ENCODE measurements at places on chromosomes 3 and 15.

- peaks cover 17% of the 10 kb centered on the region for H3K4me1 ChIP-seq
- peaks cover 64% of the 10 kb centered on the region for H3K27me3 ChIP-seq
- H3K36me3 ChIP-seq = no peaks in the 10 kb centered on the region
- DNase-seq = peak; percentile 53
Measured at GRCh38 chr3:180036671-180037455, at the start of gene PEX5L. TSS of gene PEX5L (minus strand) at chr3:180036937. CDS start at chr3:180036599, 338 bp downstream.

- peaks cover 6% of the 10 kb centered on the region for H3K27me3 ChIP-seq
- H3K4me3 ChIP-seq = no peak overlapping the region
- H3K27ac ChIP-seq = no peak overlapping the region
- DNase-seq = no peak
Measured at GRCh38 chr3:56102032-56102431, 366.2 kb downstream of the ERC2 start.

GRCh38 chr15:40787991-40788390 lies 18.2 kb downstream of the C15orf62 start:
- H3K27me3 ChIP-seq = no peaks in the 10 kb centered on the region
- H3K27ac ChIP-seq = peak overlapping the region; percentile 88
- peaks cover 33% of the 10 kb centered on the region for H3K4me1 ChIP-seq
- no peak overlapping the region for H3K4me3 ChIP-seq
- H3K36me3 ChIP-seq = peaks cover 23% of the 10 kb centered on the region

DNA sequence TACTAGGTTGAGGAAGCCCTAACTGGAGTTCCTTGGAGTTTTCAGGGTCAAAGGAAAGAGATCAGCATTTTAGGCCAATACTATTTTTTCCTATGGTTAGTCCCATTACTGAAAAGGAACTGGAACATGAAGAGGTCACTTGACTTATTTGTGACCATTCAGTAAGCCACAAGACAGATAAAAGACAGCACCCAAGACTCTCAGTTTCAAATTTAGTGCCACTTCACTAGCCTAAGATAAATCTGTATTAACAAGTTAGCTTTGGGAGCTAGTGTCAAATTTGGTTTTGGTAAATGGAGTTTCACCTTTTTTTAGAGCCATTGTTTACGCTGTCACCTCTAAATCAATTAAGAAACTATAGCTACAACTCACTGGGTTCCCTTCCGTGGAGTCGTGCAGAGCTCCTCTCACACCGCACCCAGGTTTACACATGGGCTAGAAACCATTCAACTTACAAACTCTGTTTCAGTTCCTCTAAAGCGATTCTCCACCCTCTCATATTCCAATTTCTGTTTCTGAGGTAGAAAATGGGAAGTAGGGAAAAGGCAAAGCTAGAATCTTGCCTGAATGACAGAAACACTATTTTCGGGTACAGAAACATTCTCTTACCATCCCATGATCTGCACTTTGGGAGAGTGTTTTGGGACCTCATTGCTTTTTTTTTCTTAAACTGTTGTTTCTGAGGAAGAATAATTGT lies 14.4 kb downstream of the CCDC32 start:
- H3K4me1 ChIP-seq = no peaks in the 10 kb centered on the region
- no peaks in the 10 kb centered on the region for H3K27me3 ChIP-seq
- H3K36me3 ChIP-seq = peaks cover 72% of the 10 kb centered on the region
- H3K27ac ChIP-seq = no peak overlapping the region
- H3K4me3 ChIP-seq = no peak overlapping the region
- no peak for DNase-seq

DNA sequence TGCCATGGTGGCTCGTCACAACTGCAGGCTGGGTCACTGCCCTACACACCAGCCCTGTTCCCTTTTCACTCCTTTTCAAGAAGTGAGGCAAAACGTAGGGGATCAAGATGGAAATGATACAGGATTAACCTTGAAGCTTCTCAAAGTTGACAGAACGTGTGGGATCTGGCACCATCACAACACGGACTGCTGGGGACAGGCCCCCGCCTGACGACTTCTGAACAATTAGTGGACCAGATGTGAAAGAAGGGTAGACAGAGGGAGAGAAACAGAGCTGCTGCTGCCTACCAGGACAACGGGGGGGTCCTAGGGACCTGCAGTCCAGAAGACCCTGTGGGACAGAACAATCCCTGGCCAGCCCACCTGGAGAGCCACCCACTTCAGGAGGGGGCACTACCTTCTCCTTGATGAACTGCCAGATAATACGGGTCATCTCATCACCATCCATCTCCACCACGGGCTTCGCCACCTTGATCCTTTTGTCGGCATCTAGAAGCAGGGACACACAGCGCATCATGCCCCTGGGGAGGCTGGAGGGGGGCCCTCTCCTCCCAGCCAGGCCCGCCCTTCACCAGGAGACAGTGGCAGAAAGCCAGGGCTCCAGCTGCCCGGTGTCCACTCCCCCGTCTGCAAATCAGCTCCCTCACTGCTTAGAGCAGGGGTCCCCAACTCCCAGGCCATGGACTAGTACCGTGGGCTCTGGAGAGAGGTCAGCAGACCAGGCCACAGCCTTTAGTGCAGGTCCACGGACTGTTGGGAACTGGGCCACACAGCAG lies 10.9 kb downstream of the IDH2 start:
- no peak for DNase-seq
- peaks cover 35% of the 10 kb centered on the region for H3K4me1 ChIP-seq
- H3K27me3 ChIP-seq = no peaks in the 10 kb centered on the region
- no peak overlapping the region for H3K4me3 ChIP-seq

GRCh38 chr3:16658004-16658924 lies 53.0 kb upstream of the DAZL start:
- H3K27ac ChIP-seq = no peak overlapping the region
- H3K27me3 ChIP-seq = no peaks in the 10 kb centered on the region
- no peak overlapping the region for H3K4me3 ChIP-seq

GRCh38 chr3:18635215-18635614 lies 210.1 kb upstream of the SATB1 start:
- H3K27ac ChIP-seq = no peak overlapping the region
- no peaks in the 10 kb centered on the region for H3K27me3 ChIP-seq
- H3K36me3 ChIP-seq = no peaks in the 10 kb centered on the region

- no peaks in the 10 kb centered on the region for H3K27me3 ChIP-seq
- no peak overlapping the region for H3K27ac ChIP-seq
- H3K4me1 ChIP-seq = peaks cover 11% of the 10 kb centered on the region
- no peak for DNase-seq
- no peaks in the 10 kb centered on the region for H3K36me3 ChIP-seq
Measured at GRCh38 chr15:63322541-63322940, 45.1 kb downstream of the APH1B start.

GRCh38 chr15:79844221-79844620 lies 52.6 kb downstream of the MTHFS start:
- H3K36me3 ChIP-seq = peaks cover 77% of the 10 kb centered on the region
- no peak overlapping the region for H3K4me3 ChIP-seq
- H3K27ac ChIP-seq = peak overlapping the region; percentile 42
- no peaks in the 10 kb centered on the region for H3K27me3 ChIP-seq

DNA sequence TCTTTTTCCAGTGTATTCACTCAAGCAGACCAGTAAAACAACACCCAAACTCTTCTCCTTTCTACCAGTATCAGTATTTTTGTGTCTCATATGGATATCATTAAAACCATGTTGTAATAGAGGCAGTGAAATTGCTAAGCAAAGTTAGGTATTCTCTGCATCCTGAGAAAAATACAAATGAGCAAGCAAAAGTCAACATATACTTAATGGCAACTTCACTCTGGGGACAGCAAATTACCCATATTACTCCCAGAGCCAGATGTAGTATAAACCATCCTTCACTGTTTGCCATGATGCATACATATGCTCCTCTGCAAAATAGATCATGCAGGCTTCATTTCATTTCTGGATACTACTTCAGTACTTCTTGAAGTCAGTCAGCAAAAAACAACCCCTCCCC lies 22.1 kb downstream of the UBA5 start:
- H3K27ac ChIP-seq = peak overlapping the region; percentile 67
- DNase-seq = no peak
- peaks cover 73% of the 10 kb centered on the region for H3K36me3 ChIP-seq
- H3K4me1 ChIP-seq = no peaks in the 10 kb centered on the region

- H3K27me3 ChIP-seq = no peaks in the 10 kb centered on the region
- H3K4me3 ChIP-seq = no peak overlapping the region
- H3K27ac ChIP-seq = no peak overlapping the region
- DNase-seq = no peak
Measured at GRCh38 chr3:194304186-194304917, 46.8 kb downstream of the CPN2 start.

GRCh38 chr3:111749171-111750170 lies 109.6 kb upstream of the PHLDB2 start:
- no peak overlapping the region for H3K4me3 ChIP-seq
- H3K27ac ChIP-seq = no peak overlapping the region
- H3K36me3 ChIP-seq = no peaks in the 10 kb centered on the region

DNA sequence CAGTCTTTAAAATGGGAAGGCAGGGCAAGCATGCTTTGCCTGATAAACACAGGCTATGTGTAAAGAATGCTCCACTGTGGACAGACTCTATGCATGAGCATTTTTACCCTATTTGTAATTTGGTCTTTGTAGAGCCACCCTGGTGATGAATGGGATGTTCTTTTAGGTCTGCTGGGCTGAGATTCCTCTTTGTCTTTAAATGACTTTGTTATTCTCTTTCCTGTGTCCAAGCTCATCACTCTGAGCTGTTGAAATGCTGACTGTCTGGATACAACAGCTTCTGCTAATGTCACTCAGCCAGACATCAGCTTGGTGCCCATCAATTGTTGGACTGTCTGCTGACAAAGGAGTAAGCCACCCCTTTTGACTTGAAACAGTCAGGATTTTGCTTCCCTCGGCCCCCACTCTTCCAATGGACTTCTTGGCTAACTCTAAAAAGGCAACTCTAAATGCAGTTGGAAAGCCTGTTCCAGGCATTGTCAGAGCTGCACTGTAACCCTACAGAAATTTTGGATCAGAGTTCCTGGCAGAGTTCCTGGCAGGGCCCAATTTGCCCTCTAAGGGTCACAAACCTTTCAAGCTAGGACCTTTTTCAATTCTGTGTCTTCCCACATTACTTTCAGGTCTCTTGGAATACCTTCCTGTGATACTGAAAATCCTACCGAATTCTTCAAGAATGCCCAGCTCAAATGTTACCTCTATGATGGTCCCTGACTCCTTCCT lies 40.5 kb upstream of the EIF1B start:
- DNase-seq = no peak
- no peak overlapping the region for H3K4me3 ChIP-seq
- H3K4me1 ChIP-seq = no peaks in the 10 kb centered on the region

GRCh38 chr3:42647821-42648459 lies 5.6 kb upstream of the ZBTB47 start:
- H3K27ac ChIP-seq = peak overlapping the region; percentile 8
- H3K27me3 ChIP-seq = no peaks in the 10 kb centered on the region
- H3K4me3 ChIP-seq = no peak overlapping the region
- no peak for DNase-seq
- H3K36me3 ChIP-seq = peaks cover 62% of the 10 kb centered on the region
- peaks cover 13% of the 10 kb centered on the region for H3K4me1 ChIP-seq

DNA sequence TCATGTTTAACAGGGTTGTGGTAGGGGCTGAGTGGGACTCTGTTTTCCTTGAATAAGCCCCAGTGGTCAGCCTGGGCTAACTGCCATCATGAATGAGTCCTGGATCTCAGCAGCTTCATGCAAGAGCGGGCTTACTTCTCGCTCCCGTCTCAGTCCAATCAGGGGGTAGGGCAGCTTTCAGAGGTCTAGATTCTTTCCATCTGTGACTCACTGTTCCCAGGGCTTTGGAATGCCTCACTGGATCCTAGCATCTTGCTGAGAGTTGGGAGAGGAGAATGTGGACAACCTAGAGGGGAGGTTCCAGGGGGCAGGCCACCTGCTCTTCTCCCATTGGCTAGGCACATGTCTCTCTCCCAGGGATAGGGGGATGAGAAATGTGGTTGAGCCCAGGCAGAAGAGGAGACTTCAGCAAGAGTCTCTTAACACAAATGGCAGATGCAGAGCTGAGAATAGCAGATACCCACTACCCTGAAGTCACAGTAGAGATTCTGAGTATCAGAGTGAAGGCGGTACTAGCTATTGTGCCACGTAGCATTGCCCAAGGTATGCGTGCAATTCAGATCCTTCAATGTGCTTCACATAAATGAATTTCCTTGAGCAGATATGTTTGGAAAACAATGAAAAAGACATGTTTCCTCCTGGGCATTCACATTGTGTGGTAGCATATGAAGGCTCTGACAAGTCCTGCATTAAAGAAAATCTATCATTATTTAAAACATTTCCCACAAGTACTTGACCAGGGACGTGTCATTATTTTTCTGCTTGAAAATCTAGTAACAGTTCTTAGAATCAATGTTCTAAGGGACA lies 257.7 kb upstream of the PROK2 start:
- no peak for DNase-seq
- no peak overlapping the region for H3K4me3 ChIP-seq
- H3K27me3 ChIP-seq = peaks cover 34% of the 10 kb centered on the region
- no peaks in the 10 kb centered on the region for H3K36me3 ChIP-seq
- H3K4me1 ChIP-seq = no peaks in the 10 kb centered on the region
- H3K27ac ChIP-seq = no peak overlapping the region

- peaks cover 73% of the 10 kb centered on the region for H3K4me1 ChIP-seq
- no peaks in the 10 kb centered on the region for H3K27me3 ChIP-seq
- peaks cover 2% of the 10 kb centered on the region for H3K36me3 ChIP-seq
Measured at GRCh38 chr15:90033448-90033847, 32.3 kb downstream of the ZNF710 start.

GRCh38 chr3:144263706-144264105 lies 292.1 kb downstream of the DIPK2A start:
- no peak for DNase-seq
- H3K27me3 ChIP-seq = no peaks in the 10 kb centered on the region

DNA sequence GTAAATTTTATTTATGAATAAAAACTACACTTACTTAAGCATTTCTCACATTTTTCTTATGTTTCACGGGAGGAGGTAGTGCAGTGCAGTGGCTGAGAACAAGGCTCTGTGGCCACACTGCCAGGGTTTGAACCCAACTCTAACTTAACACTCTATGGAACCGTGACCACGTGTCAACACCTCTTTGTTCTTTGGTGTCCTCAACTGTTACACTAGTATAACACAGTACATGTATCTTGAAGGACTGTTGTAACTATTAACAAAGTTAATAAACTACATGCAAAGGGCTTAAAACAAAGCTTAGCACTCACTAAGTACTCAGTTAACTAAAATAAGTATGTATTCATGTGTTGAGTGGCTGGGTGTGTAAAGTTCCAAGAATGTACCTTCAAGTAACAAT lies 19.5 kb downstream of the CD47 start:
- peaks cover 87% of the 10 kb centered on the region for H3K4me1 ChIP-seq
- peak overlapping the region; percentile 58 for H3K27ac ChIP-seq
- H3K4me3 ChIP-seq = no peak overlapping the region
- H3K27me3 ChIP-seq = no peaks in the 10 kb centered on the region
- H3K36me3 ChIP-seq = peaks cover 89% of the 10 kb centered on the region

- no peaks in the 10 kb centered on the region for H3K36me3 ChIP-seq
- no peak for DNase-seq
- H3K4me3 ChIP-seq = no peak overlapping the region
Measured at GRCh38 chr3:9499455-9500107, 54.0 kb downstream of the LHFPL4 start.

DNA sequence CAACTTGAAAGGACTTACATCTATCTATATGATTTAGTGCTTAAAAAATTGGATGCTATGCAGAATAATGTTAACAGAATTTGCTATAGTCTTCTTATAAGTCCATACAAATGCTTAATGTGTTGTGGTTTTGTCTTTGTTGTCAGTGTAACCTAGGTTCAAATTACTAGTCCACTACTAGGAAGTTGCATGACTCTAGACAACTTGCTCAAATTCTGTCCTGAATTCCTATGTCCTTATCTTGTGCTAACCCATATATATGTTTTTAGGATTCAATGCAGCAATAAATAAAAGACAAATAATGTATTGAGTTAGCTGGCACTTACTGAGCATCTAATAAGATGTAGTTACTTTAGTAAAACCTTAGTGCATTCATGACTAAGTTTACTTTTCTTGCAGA lies 276.5 kb upstream of the KCNMB2 start:
- H3K4me1 ChIP-seq = peaks cover 2% of the 10 kb centered on the region
- no peak for DNase-seq
- no peak overlapping the region for H3K4me3 ChIP-seq
- H3K27ac ChIP-seq = no peak overlapping the region
